ENCODE measurements at places on chromosomes 7 and 10.

DNA sequence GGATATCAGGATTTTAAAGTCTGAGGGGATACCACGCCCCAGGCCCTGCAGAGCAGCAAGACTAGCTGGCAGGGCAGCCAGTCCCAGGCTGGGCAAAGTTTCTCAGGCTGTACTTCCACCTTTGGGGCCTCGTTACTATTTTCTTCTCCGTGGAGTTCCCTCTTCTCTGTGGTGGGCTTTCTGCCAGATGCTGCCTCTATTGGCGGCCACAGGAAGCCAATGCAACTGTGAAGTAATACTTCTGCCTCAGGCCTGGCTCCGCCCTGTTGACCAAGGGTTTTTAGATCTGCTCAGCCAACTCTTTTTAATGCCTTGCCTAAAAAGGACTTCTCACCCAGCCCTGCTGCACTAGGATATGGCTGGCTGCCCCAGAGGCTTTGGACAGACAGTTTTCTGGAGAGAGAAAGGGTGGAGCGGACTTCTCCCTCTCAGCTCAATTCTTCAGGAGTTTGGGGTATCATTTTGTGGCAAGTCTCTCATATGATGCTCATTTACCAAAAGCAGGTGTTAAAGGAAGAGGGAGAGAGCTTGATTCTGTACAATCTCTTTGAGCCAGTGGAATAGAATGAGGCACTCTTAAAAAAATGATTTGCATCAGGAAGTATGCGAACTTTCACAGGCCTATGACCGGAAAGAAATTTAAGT, 67.4 kb downstream of the HHEX start:
- DNase-seq, result no peak

GRCh38 chr10:34861293-34862021, 46.4 kb upstream of the PARD3 start:
- DNase-seq, result no peak

DNA sequence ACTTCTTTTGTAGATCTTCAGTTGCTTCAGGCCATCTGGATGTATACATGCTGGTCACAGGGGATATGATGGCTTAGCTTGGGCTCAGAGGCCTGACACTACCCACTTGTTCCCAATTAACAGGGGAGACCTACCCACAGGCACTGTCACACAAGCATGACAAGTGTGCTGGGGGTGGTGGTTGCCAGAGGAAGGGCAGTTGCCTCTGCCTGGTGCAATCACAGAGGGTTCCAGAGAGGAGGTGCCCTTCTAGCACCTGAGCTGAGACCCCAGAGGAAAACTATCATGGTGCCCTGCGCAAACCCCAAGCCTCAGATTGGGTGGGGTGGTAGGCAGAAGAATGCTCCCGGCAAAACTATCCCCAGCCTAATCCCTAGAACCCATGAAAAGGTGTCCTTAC, 65.6 kb upstream of the NANOS1 start:
- no peak for DNase-seq

- DNase-seq, result no peak
Measured at GRCh38 chr10:91528768-91529167, 104.1 kb downstream of the PPP1R3C start.

DNA sequence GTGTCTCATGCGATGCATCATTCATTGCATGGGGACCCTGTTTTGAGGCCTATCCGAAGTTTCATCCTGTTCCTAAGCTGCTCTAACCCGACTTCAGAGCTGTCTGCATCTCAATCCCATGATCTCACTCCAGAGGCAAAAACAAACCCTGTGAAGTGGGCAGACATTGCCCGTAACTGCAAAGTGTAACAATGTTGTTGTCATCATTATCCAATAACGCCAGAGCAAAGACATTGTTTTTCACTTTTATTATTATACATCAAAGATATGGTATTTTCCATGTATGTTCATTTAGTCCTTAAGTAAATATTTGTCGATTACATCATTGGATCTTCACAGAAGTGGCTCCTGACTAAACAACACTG, 246.7 kb downstream of the KLF6 start:
- DNase-seq, result no peak

- no peak for DNase-seq
Measured at GRCh38 chr7:67625257-67625737, 628.7 kb downstream of the TYW1 start.

GRCh38 chr10:60335708-60336107, 54.0 kb downstream of the ANK3 start:
- no peak for DNase-seq

- no peak for DNase-seq
Measured at GRCh38 chr7:13034693-13035092, 347.3 kb downstream of the ARL4A start.

DNA sequence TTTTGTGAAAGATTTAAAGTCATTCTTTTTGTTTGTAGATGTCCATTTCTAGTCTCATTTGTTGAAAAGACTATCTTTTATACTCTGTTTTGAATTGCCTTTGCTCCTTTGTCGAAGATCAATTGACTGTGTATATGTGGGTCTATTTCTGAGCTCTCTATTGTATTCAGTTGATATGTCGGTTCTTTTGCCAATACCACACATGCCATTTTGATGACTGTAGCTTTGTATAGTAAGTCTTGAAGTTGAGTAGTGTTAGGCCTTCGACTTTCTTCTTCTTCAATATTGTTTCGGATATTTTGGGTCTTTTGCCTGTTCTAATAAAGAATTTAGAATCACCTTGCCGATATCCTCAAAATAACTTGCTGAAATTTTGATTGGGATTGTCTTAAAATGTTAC, 104.5 kb downstream of the CCSER2 start:
- no peak for DNase-seq

DNA sequence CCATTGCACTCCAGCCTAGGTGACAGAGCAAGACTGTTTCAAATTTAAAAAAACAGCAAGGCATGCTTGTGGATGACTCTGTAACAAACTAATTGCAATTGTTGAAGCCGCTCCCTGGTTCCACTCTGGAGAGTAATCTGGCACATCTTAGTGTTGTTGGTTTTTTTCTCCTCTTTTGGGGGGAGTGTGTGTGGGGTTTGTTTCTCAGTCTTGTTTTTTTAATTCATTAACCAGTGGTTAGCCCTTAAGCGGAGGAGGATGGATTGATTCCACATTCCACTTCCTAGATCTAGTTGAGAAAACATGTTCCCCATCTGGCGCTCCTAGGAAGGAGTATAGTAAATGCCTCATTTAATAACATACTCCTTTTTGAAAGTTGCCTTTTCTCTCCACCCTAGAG, 8.6 kb upstream of the ZNF713 start:
- no peak for DNase-seq

DNA sequence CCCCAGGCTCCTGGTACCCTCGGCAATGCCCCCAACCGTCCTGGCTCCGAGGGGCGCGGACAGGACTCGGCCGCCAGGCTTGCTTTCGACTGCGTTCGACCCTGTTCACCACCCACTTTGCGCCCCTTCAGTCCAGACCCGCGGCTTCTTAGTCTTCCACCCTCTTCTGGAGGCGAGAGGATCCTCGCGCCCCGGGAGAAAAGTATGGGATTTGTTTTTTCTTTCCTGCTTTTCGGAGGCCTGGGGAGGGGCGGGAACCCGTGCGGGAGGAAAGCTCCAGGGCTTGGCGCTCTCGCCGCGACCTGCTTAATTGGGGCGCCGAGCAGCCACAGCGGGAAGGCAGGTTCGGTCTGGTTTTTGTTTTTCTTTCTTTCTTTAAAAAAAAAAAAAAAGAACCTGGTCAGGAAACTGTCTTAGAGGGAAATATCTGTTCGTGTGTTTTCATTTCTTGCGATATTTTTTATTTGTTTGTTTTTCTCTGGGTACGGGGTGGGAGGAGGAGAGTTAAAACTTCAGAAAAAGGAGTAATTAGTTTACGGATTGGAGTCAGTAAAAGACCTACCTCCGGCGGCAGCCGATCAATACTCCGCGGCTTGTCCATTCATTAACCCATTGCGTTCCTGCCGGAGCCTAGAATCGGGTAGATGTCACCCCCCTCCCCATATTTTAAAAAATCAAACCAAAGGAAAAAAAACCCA, 1.6 kb downstream of the EMX2 start:
- no peak for DNase-seq

GRCh38 chr7:105002-105401, 87.4 kb upstream of the FAM20C start:
- no peak for DNase-seq

- no peak for DNase-seq
Measured at GRCh38 chr10:24792638-24793037, 69.0 kb upstream of the ARHGAP21 start.

GRCh38 chr7:30915005-30915601, 3.5 kb downstream of the AQP1 start:
- DNase-seq, result no peak

- no peak for DNase-seq
Measured at GRCh38 chr10:2230478-2230877, 493.2 kb upstream of the ADARB2 start.

DNA sequence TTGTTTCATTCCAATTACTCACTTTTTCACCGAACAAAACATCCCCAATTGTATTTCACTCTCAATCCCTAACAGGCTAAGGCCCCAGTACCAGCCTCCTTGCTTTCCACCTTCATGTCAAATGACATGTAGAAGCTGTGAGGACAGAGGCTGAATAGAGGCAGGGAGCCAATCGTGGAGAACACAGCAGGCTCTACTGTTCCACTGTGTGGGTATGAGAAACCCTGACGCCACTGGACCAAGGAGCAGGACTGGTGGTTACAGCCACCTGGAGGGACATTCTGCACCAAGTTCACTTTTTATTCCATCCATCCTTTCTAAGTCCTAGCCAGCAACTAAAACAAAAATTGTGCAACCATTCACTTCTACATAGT, 502.8 kb downstream of the SORCS1 start:
- no peak for DNase-seq

DNA sequence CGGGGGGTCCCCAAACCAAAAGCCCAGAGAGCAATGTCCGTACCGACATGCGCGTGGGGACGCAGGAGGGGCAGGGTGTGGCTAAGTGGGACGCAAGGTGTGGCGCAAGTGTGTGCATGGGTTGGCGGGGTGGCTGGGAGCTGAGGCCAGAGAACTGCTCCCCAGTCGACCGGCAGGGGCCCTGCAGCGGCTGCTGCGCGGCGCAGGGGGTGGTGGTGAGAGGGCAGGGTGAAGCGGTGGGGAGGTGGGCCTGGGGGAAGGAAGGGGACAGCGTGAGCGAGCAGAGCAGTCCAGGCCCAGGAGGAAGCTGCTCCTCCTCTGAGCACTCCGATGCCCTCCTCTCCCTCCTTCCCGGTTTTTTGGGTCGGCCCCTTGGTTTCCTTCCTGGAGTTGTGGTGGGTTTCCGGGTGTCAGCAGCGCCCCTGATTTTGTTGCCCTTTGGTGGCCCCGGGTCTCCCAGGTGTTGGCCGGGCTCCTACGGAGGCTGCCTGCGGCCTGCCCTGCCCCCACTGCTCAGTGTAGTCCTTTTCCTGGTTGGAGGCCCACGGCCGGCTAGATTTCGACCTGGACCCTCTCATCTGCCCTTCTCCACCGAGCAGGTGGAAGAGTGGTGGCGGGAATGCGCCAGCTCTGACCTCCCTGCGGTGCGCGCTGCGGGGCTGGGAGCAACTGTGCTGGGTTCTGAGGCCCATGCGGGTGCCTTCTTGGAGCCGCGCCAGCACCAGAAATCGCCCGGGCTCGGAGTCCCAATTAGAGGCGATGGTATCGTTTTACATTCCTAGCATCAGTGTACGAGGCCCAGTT, 40.5 kb upstream of the COMTD1 start:
- DNase-seq, result no peak

- no peak for DNase-seq
Measured at GRCh38 chr7:129188372-129188891, at the start of gene SMO. Gene SMO (plus strand): TSS chr7:129188633. CDS start chr7:129189152, 519 bp downstream.

- DNase-seq, result no peak
Measured at GRCh38 chr7:121449329-121449728, 53.2 kb upstream of the FAM3C start.

GRCh38 chr10:33311640-33312039, 22.8 kb downstream of the NRP1 start:
- DNase-seq, result no peak

DNA sequence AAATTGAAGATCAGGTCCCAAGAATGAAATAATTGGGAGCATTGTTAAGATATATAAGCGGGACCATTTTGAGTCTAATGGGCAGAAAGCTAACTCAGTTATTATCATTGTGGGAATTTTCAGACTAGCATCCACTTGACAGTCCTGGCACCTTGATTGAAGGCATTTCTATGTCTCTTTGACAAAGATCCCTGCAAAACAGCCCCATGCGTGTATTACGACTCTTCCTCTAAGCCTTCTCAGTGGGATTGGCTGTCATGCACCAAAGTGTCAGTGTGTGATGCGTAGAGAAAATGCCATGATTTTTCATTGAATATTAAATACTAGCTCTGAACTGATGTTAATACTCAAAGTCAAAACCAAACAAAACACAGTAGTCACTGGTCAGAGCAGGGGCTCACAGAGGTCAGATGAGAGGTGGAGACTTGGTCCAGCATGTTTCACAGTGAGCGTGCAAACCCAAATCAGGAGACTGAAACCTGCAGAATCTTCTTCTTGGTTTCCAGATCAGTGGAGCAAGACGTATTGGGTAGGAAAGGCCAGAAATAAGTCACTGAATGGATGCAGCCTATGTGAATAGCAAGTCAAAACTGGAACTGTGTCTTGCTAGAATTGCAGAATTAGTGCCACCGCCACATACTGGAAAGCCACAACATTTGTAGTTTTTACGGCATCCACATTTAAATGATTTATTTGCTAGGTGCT, 303.6 kb upstream of the AKR1E2 start:
- no peak for DNase-seq

DNA sequence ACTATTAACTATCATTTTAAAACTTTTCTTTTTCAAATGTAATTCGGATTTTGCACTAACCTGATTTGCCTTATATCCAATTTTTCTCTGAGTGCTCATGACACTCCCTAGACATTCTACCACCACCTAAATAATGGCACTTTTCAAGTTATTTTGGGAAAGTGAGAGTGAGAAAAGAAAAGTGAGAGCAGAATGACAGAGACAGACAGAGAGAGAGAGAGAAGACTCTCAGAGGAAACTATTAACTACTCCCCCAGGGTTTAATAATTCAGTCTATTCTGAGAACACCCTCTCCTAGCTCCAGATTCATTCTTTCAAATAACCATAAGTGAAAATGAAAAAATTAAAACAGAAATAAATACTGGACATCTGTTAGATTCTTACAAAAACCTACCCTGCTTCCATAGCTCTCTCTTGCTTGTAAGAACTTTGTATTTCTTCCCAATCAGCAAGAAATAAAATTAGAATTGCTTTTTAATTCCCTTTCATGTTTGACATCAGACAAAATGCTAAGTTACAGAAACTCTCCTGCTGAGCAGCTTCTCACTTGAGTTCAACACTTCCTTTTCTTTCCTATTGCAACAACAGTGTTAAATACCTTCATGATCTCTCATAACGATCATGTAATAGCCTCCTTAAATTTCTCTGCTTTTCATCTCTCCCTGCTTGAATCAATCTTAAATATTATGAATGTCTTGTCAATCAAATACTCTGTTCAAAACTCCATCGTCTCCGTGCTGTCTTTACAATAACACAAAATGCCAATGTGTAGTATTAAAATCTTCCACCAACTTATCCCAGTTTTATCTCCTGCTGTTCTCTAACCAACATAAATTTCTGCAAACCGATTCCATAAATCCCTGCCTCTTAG, 191.7 kb downstream of the SEMA3E start:
- DNase-seq, result no peak

All from stimulated activated CD4-positive, alpha-beta T cell treated with anti-CD3 and anti-CD28 coated beads, Interleukin-1b, Interleukin-23, amount 100 ng/mL, for 1 hour (primary cell).